ENCODE measurements at places on chromosomes 5 and 9.

DNA sequence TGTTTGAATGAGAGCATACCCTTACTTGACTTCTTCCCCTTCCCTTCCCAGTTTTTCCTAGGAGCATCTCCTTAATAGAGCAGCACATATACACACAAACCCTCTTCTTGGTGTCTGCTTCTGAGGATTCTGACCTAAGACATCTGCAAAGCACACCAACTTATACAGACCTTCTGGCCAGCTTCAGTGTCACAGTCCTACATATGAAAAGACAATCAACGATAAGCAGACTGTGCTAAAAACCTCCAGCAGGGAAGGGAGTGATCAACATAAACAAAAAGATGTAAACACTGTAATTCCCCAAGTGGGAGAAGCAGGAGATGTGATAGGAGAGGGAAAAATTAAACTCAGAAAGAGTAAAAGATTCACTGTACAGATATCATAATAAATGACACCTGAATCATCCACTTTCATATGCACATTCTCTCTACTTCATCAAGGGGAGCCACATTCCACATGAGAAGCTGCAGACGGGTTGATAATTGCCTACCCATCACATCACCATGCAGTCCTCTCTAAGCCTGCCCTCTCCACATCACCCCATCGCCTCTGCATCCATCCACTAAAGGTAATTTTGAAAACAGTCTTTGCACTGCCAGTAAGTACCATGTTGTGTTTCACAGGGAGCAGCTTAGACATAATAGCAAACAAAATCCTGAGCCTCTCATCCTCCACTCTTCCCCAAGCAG is 13.0 kb downstream of the APBA1 start:
- no peak for DNase-seq

DNA sequence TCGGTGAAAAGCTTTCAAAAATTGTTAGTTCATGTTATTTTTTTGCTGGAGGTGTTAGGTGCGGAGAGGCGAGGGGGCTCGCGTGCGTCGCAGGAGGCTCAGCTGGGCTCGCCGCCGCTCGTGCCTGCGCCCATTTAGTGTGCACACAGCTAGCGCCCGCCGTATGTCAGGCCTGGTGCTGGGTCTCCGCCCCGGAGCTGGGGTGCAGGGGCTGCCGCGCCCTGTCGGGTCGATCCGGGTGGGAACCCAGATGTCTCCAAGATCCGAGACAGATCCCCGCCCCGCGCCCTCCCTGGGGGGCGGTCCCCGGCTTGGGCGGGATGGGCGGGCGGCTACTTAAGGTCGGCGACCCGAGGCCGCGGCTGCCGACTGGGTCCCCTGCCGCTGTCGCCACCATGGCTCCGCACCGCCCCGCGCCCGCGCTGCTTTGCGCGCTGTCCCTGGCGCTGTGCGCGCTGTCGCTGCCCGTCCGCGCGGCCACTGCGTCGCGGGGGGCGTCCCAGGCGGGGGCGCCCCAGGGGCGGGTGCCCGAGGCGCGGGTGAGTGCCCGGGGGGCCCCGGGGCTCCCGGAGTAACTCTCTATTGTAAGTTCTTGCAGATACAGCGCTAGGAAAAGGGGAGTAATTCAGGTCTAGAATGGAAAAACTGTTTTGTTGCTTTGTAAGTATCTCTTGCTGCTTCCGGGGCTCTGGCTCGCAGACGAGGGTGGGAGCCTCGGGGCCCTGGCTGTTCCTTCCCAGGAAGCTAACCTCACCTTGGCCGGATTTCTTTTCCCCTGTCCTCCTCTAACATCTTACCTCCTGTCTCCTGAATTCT is 31.7 kb downstream of the GSN start:
- DNase-seq, result no peak

- no peak for DNase-seq
Measured at GRCh38 chr9:137793196-137793841, 84.3 kb upstream of the CACNA1B start.

DNA sequence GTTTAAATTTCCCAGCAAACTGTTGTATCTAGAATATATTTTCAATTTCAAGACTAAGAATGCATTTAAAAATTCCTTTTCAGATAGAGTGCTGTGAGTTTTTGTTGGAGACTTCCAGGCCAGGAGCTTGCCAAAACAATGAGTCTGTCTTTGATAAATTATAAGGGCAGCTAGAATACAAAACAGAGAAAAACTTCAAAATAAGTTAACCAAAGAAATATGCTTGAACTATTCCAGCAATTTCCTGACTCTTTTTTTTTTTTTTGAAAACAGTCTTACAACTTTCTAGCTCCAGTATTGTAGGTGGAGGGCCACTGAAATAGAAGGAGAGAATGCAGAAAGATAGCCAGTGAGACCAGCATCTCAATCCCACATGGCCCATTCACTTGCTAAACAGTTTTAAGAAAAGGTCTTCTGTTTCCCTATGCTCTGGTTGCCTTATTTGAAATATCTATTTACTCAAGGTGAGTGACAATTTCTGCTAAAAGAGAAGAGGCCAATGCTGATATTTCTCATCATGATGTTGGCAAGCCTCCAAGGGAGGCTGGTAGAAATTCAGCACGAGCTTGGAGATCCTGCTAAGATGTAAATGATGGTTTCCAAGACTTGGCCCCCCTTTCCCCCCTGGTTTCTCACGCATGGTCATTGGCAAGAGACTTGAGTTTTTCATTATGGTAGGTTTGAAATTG is 103.2 kb downstream of the USP20 start:
- DNase-seq, result peak; percentile 56

DNA sequence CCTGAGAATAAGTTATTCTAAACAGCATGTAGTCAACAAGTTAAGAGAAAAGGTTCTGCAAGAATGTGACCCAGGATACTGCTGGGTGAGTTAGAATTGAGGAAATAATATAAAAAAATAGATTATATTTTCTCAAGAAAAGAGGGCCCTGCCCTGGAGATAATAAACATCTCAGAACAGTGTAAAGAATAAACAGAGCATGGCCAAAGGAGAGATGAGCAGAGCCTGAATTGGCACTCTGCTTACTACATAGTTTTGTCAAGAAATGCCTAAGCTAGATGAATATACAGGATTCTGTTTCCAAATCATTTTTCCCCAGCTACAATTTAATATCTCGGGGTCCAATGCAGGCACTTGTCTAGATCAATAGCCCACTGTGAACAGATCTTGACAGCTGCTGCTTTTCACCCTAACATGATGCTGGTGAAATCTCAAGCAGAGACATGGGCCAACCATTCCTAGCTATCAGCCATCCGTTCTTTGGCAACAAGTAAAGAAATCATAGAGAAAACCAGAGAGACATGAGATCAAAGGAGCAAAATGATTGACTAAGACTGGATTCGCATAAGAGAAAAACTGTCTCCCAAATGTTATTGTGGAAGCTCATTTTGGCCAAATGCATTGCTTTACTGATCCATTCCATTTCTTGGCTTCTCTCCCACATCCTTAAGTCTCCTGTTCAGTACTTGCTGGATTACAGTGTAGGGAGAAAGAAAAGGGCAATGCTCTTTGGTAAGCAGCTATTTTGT is 173.2 kb downstream of the PRELID2 start:
- DNase-seq, result peak; percentile 85

GRCh38 chr5:103829585-103829984 is 267.0 kb upstream of the NUDT12 start:
- no peak for DNase-seq

- DNase-seq, result no peak
Measured at GRCh38 chr9:27548055-27548741, 18.6 kb upstream of the MOB3B start.

DNA sequence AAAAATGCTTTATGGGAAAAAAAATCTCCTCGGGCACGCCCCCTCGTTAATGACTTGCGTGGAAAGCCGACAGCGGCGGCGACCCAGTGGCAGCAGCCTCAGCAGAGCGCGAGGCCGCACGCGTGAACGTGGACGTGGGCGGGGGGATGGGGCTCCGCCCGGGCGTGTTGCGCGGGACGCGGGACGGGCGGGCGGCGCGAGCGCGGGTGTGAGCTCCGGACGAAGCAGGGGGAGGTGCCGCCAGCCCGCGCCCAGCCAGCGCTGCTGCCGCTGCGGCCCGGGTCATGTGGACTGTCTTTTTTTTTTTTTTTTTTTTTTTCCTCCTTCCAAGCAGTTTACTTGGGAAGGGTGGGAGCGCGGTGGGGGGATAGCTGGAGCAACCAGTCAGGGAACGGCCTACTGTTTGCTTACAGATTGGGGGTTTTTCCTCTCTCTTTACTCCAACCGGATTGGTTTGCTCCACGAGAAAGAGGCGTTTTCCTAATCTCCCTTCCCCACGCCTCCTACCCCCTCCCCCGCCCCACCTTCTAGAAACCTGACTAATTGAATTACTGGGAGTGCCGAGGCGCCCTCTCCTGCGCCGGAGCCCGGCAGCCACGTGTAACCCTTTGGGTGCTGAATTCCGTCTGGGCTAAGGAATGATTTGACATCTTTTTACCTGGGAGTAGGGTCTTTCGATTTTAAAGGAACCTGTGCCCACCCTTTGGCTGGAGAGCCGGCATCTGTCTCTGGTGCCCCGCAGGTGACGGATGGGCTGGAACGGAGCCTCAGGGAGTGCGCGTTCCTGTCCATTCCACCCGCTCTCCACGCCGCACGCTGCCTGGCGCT is 1.7 kb upstream of the EFNA5 start:
- peak; percentile 85 for DNase-seq

GRCh38 chr9:34430843-34431437 is 27.4 kb downstream of the FAM219A start:
- peak; percentile 24 for DNase-seq

- no peak for DNase-seq
Measured at GRCh38 chr5:77898385-77898784, 122.2 kb upstream of the TBCA start.

- peak; percentile 56 for DNase-seq
Measured at GRCh38 chr5:128271859-128272464, 188.4 kb downstream of the SLC12A2 start.

- DNase-seq, result no peak
Measured at GRCh38 chr9:69497816-69498215, 172.8 kb downstream of the ENTREP1 start.

- no peak for DNase-seq
Measured at GRCh38 chr5:96699186-96699820, 37.1 kb downstream of the CAST start.

DNA sequence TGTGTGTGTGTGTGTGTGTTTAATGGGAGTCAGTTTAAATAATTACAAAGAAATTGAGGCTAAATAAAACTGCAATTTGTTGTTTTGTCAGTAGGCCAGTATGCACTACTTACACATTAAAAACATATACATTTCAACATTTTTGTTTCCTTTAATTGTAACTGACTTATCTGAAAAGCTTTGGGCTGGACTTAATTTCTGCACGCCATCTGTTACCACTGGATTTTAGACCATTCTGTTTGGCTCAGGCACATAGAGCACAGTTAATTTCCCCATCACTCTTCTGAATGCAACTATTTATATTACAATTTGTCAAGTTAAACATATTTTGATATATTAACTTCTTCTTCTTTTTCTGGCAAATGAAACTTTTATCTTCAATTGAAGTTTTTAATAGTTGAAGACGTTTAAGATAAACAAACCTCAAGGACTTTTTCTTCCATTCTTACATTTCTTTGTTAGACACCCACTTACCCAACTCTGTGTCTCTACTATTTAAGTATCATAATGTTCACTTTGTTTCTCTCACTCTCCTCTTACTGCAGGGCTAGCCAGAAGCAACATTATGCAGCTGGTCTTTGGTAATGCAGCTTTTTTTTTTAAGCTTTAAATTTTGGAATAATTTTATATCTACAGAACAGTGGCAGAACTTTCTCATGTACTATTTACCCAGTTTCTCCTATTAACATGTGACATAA is 253.4 kb upstream of the ANKH start:
- DNase-seq, result no peak

DNA sequence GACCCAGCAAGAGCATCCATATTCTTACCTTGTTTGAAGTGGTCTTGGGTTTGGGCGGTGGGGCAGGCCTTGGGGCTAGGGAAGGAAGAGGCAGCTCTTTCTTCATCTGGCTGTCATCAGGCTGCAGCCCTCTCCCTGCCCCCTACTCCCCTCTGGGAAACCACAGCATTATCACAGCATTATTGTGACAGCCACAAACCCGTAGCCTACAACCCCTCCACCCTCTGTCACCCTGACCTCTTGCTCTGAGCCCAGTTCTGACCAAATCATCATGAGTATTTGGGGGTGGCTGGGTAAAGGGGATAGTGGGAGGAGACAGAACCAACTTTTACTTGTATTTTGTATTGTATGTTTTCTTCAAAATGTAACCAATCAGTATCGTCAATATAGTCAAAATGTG is 94.3 kb upstream of the ARRDC3 start:
- no peak for DNase-seq

- DNase-seq, result no peak
Measured at GRCh38 chr5:147167529-147167928, 67.3 kb upstream of the STK32A start.

- DNase-seq, result peak; percentile 11
Measured at GRCh38 chr5:151298063-151298855, 5.3 kb downstream of the SLC36A3 start.

GRCh38 chr5:10333154-10334006 is 20.1 kb upstream of the MARCHF6 start:
- no peak for DNase-seq

DNA sequence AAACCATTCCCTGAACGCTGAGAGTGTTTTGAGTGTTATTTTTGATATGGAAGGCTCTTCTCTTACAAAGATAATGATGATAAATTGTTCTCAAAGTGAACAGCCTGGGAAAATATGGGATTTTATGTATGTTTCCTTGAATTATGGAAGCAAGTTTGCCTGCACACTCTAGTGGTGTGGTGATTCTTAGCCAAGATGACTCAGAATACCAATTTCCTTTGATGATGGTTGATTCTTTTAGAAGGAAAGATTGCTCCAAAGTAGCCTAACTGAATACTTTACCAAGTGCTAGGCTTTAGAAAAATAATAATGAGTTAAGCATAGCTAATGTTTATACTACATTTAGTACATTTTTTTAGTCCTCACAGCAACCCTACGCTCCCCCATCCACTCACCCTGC is 243.4 kb downstream of the EBF1 start:
- no peak for DNase-seq

- no peak for DNase-seq
Measured at GRCh38 chr5:65489119-65489518, 7.4 kb upstream of the ADAMTS6 start.

- DNase-seq, result no peak
Measured at GRCh38 chr5:90434116-90434714, 24.7 kb upstream of the CETN3 start.

GRCh38 chr5:150637245-150638052 is 3.0 kb upstream of the SYNPO start:
- peak; percentile 69 for DNase-seq

- DNase-seq, result no peak
Measured at GRCh38 chr5:127744241-127744640, 41.0 kb downstream of the CCDC192 start.

DNA sequence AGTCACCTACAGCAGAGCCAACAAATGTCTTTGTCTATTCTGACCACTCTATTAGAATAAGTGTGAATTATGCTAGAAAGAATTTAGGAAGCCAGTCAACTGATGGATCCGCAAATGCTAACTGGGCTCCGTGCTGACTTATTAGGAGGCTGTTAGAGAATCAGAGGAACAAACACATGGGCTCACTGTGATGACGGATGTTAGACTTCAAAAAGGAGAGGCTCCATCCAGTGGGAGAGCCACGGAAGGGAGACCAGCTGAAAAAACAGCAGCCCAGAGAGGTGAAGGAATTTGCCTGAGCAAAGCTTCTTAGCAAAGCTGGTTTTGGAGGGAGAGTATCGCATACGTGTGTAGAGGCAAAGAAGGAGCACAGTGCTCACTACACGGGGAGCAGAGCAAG is 5.8 kb upstream of the TGFBI start:
- DNase-seq, result no peak

GRCh38 chr9:87181670-87182069 is 234.4 kb upstream of the GAS1 start:
- no peak for DNase-seq
